ENCODE measurements at places on chromosomes 1 and 21.

DNA sequence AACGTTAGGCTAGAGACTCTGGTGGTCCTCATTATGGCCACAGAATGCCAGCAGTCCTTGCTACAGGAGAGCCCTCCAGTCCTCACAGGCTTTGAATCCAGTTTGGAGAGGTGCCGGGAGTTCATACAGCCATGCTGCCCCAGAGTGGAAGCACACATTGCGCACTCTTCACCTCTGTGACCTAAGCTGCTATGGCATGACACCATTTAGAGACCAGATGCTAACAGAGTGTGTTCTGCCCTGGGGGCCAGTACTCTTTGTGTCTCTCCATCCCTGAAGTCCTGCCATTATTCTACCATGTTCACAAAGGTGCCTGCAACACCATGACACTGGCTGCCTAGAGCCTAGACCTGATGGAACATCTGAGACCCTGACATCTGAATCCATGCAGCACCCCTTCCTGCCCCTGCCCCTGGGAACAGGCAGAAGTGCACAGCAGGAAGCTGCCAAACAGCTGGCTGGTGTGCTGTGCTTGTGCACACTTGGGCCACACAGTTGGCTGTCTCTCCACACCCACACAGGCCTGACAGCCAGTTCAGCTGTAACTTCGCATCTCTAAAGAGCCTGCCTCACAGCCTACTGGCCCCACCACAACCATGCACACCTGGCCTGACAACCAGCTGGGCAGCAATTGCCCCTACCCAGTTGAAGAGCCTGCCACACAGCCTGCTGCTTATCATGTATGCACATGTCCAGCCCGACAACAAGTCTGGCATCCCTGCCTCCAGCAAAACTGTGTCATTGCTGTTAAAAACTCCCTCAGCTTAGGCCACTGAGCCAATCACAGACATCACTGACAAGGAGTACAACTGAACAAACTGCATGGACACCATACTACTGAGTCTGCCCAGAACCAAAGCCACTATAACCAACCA, 49.1 kb downstream of the MCOLN2 start:
- DNase-seq: no peak

DNA sequence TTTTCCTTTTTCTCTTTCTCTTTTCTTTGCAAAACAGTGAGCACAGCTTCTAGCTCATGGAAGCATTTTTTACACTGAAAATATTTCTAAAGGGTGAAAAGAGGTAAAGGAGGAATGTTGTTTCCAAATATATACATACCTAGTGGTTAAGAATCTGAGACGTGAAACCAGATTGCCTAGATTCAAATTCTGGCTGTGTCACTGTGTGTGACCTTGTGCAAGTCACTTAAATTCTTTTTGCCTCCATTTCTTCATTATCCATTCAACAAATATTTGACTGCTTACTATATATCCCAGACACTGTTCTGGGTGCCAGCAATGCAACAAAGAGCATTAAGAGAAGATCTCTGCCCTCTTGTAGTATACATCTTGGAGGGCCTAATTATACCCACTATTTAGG, 53.3 kb downstream of the ZFYVE9 start:
- DNase-seq: no peak

DNA sequence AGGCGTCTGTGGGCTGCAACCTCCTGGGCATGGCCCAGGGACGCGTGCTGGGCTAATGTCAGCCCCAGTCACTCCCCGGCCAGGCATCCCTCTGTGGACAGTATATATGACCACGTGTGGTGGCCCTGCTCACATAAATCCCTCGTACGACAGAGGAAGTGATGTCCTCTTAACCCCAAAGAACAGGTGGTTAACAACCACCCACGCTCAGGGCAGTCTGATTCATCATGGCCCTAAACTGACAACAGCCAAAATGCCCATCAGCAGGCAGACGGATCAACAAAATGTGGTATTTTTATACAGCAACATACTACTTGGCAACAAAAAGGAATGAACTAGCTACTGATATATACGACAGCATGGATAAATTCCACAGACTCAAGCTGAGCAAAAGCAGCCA, 51.0 kb downstream of the ECE1 start:
- no peak for DNase-seq

DNA sequence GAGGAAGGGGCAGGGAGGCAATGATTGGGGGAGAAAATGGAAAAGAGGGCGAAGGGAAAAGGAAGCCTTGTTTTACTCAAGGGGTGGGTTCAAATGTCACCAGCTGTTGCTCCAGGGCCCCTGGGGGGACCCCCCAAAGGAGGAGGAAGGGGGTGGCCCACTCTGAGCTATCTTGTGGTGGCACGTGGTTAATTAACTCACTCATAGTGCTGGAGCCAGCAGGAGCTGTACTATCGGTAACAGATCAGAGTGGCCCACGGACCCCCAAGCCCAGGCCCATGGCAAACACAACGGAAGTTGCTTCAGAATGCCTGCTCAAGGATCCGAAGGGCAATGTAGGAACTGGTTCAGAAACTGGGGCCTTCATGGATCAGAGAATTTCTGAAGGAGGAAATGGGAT, 7.2 kb downstream of the TFF2 start:
- no peak for DNase-seq

DNA sequence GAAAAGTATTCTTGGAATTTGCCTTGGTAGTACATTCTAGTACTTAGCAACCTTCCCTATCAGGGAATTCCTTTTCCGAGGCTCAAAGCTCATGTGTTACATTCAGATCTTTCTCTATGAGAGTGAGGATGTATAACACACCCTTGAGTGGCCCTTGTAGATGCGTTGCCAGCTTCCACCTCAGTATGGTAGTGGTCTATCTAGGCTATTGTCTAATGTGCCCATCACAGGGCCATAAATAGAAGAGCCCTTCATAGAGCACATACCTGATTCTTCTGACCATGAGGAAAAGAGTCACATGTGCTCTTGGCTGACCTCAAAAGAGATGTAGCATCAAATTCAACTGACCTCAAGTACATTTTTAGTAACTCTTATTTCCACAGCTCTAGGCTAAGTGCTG, 14.0 kb upstream of the ZC3H11B start:
- DNase-seq: no peak

GRCh38 chr1:234997896-234998741, 130.5 kb downstream of the TOMM20 start:
- DNase-seq: no peak

DNA sequence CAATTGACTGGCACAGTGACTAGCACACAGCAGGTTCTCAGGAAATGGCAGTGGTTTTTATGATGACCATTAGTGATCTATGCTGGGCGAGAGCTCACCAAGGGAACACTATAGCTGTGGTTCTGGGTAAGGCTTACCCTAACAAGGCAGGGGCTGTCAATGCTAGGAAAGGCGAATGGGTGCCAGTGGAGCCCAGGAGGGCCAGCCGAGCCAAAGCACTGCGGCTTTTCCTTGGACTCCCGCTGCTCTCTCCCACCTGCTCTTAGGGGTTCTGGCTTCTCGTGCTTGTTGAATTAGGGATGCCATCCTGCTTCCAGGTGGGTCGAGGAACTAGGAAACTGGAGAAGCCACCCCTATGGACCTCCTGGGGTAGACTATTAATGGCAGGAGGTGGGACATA, 10.0 kb upstream of the A3GALT2 start:
- DNase-seq: no peak

DNA sequence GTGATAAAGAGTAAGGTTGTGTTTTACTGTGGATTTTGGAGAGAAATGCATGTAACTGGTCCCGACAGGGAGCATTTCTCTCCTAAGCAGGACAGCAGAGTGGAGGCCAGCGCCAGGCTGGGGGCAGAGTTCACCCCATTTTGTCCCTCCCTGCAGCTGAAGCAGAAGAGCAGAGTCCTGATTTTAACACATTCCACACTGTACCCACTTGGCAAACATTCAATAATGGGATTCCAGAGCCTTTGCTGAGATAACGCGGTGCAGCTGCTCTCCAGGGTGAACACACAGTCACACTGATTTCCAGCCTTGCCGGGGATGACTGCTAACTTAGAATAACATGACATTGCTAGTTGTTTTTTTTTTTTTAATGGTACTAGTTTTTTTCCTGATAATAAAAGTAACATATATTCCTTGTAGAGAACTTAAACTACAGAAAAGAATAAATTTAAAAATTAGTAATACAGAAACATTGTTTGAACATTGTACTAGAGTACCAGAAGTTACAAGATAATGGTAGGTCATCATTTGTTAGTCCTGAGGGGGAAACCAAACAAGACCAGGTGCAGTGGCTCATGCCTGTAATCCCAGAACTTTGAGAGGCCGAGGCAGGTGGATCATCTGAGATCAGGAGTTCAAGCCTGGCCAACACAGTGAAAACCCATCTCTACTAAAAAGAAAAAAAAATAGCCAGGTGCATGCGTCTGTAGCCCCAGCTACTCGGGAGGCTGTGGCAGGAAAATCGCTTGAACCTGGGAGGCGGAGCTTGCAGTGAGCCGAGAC, 77.2 kb downstream of the SCCPDH start:
- DNase-seq: no peak

DNA sequence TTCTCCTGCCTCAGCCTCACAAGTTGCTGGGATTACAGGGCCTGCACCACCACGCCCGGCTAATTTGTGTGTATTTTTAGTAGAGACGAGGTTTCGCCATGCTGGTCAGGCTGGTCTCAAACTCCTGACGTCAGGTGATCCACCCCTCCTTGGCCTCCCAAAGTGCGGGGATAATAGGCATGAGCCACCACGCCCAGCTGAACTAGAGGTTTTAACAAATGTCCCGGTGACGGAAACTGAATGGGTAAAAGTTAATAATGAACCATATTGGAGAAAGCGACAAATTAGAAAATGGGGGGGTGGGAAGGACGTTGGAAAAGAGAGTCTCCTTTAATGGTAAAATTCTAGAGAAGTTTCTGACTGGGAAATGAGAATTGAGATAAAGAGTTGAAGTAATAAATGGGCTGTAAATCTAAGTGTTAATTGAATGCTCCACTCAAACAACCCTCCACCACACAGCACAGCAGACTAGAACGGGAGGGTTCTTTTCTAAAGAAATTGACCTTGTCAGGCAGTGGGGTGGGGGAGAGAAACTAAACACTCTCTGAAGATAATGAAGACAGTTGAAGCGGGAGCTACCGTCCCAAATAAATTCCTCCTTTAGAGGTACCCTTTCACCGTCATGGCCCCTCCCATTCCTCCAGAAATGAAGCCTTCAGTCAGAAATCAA, 46.9 kb upstream of the PUM1 start:
- DNase-seq: no peak

DNA sequence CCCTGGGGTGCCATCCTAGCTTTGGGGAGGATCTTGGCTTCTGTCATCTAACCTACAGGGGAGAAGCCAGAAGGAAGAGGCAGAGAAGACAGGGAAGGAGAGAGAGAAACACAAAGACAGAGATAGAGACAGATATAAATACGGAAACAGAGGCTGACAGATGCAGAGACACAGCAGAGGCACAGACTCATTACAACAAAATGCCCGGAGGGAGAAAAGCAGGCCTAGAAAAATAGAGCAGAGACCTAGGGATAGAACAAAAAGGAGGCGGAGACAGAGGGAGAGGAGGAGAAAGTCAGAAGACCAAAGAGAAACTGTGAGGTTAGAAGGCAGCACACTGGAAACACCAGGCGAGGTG, 1.9 kb downstream of the PEAR1 start:
- no peak for DNase-seq

GRCh38 chr1:118338936-118339335, 153.9 kb upstream of the SPAG17 start:
- no peak for DNase-seq

- DNase-seq: no peak
These were observed 27.0 kb upstream of the SLC16A1 start for GRCh38 chr1:112982853-112983536.

DNA sequence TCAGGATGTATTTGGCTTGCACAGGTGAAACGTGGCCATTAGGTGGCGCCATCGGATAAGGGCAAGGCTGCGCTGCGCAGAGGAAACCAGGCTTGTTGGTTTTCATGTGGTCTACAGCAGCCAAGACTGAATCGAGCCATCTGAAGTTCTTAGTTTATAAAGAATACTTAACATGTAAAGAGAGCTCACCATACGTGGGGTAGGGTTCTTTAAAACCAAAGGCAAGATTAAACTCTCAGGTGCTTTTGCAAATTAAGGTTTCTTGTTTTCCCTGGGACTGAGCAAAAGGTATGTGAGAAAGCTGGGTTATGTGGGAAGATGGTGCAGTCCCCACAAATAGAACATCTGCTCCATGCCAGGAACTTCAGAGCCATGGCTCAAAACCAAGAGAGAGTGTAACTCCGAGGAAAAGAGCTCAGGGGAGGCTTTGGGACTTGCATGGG, 9.3 kb downstream of the MASP2 start:
- peak; percentile 47 for DNase-seq

- no peak for DNase-seq
These were observed 269.5 kb downstream of the GRIK3 start for GRCh38 chr1:36764798-36765197.

DNA sequence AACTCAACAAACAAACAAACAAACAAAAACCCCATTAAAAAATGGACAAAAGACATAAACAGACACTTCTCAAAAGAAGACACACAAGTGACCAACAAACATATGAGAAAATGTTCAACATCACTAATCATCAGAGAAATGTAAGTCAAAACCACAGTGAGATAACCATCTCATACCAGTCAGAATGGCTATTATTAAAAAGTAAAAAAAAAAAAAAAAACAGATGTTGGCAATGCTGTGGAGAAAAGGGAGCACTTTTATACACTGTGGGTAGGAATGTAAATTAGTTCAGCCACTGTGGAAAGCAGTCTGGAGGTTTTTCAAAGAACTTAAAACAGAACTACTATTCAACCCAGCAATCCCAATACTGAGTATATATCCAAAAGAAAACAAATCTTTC, 94.7 kb downstream of the PLPP3 start:
- no peak for DNase-seq

GRCh38 chr1:162823771-162824525, 33.4 kb downstream of the HSD17B7 start:
- no peak for DNase-seq

DNA sequence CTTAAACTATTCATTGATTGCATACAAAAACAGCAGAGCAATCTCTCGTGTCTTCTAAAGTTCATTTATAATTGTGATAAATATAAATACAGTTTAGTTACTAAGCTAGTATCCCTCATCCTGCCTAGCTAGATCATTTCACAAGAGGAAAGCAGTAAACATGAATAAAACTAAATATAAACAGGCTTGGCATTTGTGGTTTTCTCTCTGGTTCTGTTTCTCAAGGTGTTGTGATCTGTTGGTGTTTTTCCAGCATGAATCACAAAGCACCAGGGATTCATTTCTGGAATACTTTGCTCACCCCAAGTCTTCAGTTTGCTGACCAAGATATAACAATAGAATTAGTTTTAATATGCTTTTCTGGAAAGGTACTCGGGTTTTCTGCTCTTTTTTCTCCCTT, 32.7 kb upstream of the GLIS1 start:
- DNase-seq: no peak

- no peak for DNase-seq
These were observed 84.1 kb downstream of the DMRTB1 start for GRCh38 chr1:53543130-53543777.

GRCh38 chr1:151478140-151478812, 19.0 kb upstream of the POGZ start:
- no peak for DNase-seq

DNA sequence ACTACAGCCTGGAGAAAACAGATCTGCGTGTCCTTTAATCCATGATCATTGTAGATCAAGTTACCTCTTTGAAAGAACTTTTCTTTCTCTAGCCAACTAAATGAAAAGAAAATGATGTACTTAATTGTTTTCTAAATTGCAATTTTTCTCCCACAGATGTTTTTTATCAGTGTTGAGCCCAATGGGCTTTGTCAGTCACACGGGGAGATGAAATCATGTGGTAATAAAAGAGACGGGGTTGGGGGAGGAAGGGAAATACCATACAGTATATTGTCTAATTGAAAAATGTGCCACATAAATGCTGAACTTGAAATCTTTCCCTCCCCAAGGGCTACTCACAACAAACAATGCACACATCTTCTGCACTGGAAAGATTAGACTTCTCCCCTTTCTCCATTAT, 58.4 kb downstream of the NTMT2 start:
- no peak for DNase-seq
